Activated CD4-positive, alpha-beta T cell treated with anti-CD3 and anti-CD28 coated beads, Interleukin-2, amount 50 U/mL, for 1 hour (primary cell): ENCODE measurements at places on chromosomes 2 and 18.

- DNase-seq, result peak; percentile 6
Measured at GRCh38 chr2:105143467-105144151, 97.9 kb upstream of the GPR45 start.

DNA sequence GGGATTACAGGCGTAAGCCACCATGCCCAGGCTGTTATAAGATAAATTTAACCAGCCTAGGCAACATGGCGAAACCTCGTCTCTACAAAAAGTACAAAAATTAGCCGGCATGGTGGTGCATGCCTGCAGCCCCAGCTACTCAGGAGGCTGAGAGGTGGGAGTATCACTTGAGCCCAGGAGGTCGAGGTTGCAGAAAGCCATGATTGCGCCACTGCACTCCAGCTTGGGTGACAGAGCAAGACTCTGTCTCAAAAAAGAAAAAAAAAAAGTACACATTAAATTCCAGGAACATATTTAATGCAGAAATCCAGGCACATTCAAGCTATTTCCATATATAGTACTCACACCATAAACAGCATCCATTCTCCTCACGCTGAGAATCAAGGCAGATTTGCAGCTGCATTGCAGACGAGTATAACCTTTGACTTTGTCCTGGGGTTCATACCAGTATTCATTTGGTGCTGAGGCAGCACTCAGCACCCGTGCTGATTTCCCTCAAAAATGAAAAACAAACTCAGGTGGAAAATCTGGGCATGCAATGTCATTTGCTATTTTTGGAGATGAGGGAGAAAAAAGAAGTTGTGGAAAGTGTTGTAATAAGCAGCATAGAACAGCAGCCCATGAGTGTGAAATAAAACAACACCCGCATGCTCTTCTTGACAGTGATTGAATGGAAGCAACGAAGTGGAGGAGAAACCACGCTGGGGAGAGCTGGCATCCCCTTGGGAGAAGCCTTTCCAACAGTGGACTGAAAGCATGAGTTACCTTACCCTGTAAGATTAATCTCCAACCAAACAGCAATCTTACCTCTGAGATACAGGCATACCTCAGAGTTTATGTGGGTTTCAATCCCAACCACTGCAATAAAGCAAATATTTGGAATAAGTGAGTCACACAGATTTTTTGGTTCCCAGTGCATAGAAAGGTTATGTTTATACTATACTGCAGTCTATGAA is 46.8 kb upstream of the ANXA4 start:
- no peak for DNase-seq

GRCh38 chr2:1422131-1422530 is 8.9 kb downstream of the TPO start:
- DNase-seq, result no peak

DNA sequence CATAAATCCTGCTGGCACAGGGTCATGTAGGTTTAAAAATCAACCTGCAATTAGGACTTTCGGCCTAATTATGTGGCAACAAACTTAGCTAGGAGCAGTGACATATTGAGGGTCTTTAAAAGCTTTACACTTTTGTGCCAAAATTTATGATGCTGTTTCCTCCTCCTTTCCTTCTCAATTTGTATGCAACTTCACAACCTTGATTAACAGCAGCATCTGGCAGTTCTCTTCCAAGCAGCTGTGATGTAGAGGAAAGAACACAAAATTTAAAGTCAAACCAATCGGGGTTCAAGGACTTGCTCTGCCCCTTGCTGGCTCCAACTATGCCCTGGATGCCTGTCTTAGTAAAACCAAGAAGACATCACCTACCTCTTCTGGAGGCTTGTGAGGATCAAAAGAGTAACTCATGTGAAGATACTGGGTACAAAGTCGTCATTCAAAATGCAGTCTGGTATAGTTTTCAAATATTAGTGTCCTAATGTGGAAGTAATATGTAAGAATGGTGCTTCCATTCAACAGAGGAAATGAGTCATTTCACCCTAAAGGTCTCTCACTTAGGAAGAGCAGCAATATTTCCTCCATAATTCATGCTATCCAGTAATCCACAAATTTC is 94.7 kb downstream of the ANKRD44 start:
- DNase-seq, result no peak

GRCh38 chr18:12821408-12821807 is 62.6 kb downstream of the PTPN2 start:
- DNase-seq, result no peak

- peak; percentile 51 for DNase-seq
Measured at GRCh38 chr2:121076885-121077549, 208.0 kb downstream of the TFCP2L1 start.

DNA sequence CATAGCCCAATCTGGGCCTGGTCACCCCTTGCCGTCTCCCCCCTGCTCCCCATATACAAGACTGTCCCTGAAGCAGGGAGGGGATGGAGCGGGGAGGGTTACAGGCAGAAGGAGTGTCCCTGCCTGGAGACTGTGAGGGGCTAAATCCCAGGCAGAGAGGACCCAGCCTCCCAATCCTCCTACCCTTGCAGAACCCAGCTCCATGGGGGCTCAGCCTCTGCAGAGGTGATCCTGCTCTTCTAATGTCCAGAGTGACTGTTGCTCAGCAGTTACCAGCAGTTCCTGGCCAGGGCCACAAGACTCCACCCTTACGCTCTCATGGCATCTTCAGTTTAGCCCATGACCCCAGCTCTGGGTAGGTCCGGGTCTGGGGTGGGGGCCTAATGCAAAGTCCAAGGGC is 58.1 kb downstream of the COA5 start:
- no peak for DNase-seq

- DNase-seq, result no peak
Measured at GRCh38 chr2:203596183-203596582, 61.1 kb upstream of the RAPH1 start.

- DNase-seq, result no peak
Measured at GRCh38 chr18:25346561-25346960, 5.4 kb downstream of the ZNF521 start.

DNA sequence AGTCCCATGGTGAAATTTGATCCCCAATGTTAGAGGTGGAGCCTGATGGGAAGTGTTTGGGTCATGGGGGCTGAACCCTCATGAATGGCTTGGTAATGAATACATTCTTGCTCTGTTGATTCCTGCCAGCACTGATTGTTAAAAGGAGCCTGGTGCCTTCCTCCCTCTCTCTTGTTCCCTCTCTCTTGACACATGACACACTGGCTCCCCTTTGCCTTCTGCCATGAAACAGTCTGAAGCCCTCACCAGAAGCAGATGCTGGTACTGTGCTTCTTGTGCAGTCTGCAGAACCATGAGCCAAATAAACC is 30.6 kb upstream of the EPC2 start:
- no peak for DNase-seq

GRCh38 chr2:28526527-28527132 is 30.8 kb downstream of the PLB1 start:
- DNase-seq, result no peak
